ENCODE measurements at places on chromosomes 16 and 17.

DNA sequence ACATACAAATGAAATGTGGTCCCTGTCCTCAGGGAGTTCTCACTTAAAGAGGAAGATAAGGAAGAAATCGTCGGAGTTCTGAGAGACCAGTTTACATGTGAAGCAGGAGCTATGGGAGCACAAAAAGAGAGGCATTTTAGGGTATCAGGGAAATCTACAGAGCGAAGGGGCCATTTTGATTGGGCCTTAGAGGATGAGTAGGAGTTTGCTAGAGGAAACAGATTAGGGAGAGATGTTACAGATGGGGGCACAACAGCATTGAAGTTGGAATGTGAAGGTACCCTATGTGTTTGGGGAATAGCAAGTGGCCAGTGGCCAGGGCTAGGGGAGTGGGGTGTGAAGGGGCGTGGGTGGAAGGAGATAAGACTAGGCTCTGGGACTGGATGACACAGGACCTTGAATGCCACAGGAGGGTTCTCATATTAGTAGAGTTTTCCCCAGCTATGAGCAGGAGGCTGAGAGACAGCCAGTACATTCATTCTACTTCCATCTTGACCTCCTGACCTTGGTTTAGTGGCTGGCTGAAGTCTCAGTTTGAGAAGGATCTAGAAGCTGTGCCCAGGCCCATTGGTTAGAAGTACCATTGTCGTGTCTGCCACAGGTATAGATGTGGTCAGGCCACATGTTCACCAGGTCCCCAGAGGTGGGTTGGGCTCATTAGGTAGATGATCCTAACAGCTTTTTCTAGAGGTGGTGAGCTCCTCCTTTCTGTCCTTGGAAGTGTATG lies 34.8 kb downstream of the CPNE2 start:
- DNase-seq = no peak

DNA sequence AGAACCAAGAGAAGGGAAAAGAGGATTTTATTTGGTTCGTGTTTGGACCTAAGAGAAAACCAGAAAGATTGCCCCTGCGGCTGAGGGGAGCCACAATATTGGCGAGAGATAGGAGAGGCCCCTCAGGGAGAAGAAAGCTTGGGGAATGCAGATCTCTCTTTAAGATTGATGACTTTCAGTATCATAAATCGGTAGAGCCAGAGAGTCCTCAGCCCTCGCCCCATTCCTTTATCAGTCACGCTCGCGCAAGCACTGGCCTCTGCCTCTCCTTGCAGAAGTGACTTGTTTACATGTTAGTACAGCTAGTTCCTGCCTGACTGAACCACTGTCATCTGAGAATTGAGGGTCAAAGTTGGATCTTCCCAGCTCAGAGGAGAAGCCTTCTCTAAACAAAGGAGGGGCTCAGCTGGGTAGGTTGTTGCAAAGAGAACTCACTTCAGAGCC lies 21.5 kb upstream of the KRT19 start:
- DNase-seq = no peak

DNA sequence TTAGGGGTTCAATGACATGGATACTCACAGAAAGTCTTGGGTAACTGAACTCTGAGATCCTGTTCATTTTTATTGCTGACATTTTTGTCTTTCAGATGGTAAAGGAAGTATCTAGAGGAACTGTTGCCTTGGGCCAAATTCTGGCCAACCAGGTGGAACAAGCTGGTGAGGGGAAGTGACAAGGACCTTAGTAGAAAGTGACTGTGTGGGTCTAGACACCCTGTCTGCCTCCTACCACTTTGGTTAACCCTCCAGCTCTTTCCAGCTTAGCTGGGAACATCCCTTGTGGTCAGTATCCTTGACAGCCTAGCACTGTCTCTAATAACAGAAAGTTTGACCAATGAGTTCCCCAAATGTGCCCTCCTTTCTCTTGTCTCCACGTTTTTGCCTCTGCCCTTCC lies 28.8 kb upstream of the PRKCB start:
- DNase-seq = no peak

DNA sequence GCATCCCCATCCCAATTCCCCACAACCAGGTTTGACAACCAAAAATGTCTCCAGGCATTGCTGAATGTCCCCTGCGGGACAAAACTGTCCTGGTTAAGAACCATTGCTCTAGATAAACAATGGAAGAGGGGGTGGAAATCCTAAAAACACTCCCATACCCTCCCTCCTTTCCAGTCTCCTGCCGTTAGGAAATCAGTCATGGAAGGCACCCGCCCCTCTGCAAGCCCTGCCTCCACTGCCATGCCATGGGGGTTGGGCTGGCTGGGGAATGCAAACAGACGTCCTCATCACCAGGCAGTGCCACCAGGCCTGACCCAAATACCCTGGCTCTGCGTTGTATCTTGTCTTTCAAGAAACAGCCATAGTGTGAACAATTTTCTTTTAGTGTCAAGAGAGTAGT lies 57.5 kb downstream of the CYTH1 start:
- no peak for DNase-seq

GRCh38 chr16:30633526-30633925 lies 17.2 kb upstream of the PRR14 start:
- no peak for DNase-seq

DNA sequence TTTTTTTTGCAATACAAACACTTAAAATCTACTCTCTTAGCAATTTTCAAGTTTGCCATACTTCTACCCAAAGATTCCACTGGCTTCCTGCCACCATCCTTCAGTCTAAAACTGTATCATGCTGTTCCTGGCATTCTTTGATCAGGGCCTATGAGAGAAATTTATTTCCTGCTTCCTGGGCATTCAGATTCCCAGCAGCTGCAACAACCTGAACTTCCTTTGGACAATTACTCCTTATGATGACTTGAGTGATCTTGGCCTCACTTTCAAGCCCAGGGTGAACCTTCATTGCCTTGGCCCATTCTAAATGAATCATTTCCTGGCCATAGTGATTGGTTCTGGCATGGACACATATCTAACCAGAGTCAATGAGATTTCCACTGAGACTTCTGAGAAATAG lies 18.0 kb upstream of the MON1B start:
- no peak for DNase-seq

- no peak for DNase-seq
Measured at GRCh38 chr17:48014595-48015111, 22.9 kb downstream of the COPZ2 start.

DNA sequence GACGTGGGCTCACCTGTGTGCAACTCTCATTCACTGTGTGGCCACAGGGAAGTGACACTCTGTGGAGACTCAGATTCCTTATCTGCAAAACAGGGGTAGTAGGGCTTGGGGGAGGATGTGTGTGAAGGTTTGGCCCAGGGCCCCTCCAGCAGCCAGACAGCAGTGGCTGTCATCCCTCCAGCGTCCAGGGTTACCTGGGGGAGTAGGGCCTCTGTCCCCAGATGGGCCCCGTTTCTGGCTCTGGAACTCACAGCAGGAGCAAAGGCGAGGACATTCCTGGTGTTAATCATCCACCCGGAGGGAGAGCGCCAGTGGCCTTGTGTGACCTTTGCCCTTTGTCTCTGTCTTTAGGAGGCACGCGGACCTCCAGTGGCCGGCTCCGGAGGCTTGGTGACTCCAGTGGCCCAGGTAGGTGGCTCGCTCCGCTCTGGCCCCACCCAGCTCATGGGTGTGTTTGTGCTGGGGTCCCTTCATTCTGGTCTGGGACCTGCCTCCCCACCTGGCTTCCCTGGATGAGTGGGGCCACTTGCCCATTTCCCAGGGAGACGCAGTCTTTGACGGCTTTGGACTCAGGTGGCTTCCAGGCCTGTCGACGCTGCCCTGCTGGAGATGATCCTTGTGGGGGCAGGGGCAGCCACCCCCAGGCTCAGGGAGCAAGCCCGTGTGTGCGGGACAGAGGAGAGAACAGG lies 166.2 kb downstream of the SEC14L1 start:
- DNase-seq = no peak

- no peak for DNase-seq
Measured at GRCh38 chr16:3051494-3051893, 5.1 kb downstream of the MMP25 start.

DNA sequence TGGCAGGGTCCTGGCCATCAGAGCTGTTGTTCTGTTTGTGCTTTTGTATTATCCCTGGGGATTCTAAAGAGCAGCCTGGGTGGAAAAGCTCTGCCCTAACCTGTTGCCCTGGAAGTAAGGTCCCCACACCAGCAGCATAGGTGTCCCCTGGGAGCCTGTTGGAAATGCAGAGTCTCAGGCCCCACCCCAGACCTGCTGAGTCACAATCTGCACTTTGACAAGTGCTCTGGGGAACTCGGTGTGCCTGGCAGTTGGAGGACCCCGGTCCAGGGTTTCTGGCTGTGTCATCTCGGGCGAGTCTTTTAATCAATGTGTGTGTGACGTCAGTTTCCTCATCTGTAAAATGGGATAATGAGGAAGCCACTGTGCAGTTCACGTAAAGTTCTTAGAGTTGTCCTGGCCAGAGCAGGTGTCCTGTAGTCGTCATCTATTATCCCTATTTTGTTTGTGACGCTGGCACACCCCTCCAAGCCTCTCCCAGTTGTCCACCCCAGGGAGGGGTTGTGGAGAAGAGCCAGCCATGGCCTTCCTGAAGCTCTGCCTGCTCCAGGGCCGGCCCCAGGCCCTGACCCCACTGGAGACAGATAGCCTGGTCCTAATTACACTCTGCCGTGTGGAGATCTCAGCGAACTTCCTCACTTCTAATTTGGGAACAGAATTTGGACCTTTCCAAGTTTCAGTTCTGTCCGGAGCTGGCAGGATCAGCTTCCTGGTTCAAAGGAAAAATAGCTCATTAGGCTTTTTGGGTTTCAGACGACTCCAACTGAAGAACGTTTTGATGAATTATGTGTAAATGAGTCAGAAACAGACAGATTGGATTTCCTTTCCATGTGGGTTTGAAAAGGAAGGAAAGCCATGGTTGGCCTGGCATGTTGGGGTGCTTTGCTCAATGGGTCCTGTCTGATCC lies 295.7 kb upstream of the FOXF1 start:
- no peak for DNase-seq

DNA sequence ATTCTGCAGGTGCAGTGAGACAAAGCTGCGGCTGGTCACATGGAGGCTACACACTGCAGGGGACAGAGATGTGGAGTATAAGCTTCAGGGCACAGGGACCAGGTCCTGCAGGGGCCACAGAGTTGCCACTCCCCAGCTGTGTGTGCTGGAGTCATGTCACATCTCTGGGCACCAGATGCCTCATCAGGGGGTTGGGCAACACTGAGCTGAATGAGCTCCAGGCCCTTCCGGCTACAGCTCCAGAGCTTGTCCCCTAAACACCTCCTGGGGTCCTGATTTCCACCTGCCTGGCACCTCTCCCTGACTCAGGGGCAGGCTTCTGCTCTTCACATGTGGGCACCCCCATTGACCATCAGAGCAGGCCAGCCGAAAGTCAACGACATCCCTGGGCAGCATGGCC lies 32.5 kb downstream of the SPHK1 start:
- DNase-seq = no peak

DNA sequence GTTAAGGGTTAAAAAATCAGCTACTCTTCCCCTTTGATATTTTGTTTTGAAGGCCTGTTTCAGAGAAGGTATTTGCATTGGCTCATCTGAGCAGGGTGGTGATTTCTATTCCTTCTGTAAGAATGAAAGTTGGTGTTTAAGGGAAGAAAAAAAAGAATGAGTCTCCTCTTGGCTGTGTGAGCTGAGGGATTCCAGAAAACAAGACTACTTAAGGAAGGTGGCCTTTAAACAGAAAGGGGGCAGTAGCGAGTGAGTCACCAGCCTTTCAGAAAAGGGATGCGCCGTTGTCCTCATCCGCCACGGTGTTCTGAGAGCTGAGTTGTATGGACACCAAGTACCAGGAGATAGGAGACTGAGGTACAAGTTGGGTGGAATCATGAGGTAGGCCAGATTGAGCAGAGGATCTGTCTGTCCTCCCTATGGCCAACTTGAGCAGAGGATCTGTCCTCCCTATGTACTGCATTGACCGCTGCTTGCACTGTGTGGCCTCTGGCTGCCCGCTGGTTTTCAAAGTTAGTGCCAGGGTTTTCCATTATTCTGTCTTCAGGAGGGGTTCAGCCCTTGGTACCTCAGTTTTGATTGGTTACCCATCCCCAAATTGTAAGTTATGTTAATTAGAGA lies 8.2 kb downstream of the PRKCA start:
- no peak for DNase-seq

DNA sequence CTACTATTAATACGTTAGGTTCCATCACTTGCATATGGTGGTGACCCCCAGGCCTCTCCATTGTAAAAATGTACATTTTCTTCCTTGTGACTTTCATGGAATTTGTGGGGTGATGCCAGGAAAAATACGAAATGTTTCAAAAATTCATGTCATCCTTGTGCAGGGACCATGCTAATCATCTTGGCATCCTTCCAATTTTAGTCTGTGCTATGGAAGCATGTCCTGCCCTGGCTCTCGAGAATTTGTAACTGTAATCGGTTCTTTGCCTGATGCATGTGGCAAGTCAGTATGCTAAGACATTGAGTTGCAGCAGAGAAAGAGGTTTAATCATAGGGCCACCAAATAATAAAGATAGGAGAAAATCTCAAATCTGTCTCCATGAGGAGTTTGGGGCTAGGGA lies 14.3 kb upstream of the GINS3 start:
- DNase-seq = no peak

DNA sequence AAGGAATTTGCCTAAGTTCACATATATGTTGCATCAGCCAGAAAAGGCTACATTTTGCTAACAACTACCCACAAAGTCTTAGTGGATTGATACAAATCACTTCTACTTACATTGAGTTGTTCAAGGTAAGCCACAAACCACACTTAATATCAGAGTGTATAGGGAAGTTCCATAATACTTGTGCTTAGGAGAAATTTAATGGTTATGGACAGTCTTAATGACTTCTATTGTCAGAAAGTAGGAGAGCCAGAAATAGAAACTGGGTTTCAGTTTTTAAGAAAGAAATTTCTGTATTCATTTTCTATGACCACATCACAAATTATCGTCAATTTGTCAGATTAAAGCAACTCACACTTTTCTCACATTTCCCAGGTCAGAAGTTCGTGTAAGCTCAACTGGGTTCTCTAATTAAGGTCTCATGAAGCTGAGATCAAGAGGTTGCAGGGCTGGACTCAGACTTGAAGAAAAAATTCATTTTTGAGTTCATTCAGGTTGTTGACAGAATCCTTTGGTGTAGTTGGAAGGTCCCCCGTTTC lies 695.7 kb downstream of the CDH11 start:
- DNase-seq = no peak

GRCh38 chr17:77308861-77309726 lies 168.3 kb downstream of the SEC14L1 start:
- DNase-seq = peak; percentile 52

DNA sequence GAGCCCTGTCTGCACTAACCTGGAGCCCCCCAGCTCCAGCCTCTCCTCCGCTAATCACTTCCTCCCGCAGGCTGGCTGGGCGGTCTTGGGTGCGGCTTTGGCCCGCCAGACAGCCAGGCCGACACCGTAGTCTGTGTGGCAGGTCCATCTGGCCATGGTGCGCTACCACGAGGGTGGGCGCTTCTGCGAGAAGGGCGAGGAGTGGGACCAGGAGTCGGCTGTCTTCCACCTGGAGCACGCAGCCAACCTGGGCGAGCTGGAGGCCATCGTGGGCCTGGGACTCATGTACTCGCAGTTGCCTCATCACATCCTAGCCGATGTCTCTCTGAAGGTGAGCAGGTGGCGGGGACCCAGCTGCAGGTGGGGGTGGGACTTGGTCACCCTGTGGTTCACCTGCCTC lies 30.7 kb upstream of the POLR3E start:
- no peak for DNase-seq

- peak; percentile 98 for DNase-seq
Measured at GRCh38 chr16:50547340-50548124, 664 bp upstream of the NKD1 start.

Measured in SW480 (cell line).